ENCODE measurements at places on chromosomes 13 and 19.

DNA sequence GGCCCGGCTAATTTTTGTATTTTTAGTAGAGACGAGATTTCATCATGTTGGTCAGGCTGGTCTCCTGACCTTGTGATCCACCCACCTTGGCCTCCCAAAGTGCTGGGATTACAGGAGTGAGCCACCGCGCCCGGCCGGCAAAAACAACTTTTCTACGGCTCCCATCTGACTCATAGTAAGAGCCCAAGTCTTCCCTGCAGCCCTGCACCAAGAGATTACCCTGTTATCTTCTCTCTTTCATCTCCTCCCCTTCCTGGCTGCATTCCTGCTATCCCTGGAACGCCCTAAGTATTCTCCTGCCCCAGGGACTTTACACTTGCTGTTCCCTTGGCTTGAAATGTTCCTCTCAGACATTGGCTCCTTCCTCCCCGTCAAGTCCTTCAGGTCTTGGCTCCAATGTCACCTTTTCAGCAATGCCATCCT is 6.6 kb downstream of the AP2S1 start:
- peak; percentile 67 for DNase-seq

- no peak for DNase-seq
These were observed 2.1 kb downstream of the PPP2R1A start for GRCh38 chr19:52191951-52192350.

- no peak for DNase-seq
These were observed 41.8 kb downstream of the RNASEH2B start for GRCh38 chr13:50951366-50951765.

DNA sequence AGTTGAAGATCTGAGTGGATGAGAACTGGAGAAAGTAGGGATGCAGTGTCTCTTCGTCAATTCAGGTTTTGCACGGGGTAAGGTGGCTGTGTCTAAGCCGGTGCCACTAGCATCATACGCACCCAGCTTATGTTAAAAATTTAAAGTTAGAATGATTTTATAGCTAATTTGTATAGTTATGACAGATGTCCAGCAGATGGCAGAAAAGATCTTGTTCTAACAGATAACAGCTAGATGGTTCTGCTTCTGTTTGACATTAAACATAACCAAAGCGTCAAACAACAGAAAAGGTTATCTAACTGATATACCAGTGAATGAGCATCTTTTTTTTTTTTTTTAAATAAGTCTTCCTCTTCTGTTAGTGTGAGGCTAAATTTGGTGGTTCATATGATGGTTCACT is 18.8 kb upstream of the EDDM13 start:
- peak; percentile 53 for DNase-seq

- no peak for DNase-seq
These were observed 1.0 kb upstream of the RPS5 start for GRCh38 chr19:58385891-58386575.

DNA sequence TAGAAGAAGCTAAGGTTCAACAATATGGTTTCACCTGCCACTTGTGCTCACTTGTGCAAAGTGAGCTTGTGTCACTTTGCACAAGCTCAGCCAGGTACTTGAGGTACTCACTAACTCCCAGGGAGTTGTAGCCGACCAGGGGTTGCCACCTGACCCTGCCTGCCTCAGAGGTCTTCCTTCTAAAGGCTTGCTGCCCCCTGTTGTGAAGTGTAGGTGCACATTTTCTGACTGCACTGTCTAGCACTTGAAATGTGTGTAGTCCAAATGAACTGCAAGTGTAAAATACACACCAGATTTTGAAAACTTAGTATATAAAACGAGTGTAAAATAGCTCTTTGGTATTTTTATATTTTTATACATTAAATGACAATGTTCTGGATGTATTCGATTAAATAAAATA is 230.8 kb downstream of the DLEU7 start:
- no peak for DNase-seq

- peak; percentile 61 for DNase-seq
These were observed 4.1 kb downstream of the IL27RA start for GRCh38 chr19:14035706-14036105.

DNA sequence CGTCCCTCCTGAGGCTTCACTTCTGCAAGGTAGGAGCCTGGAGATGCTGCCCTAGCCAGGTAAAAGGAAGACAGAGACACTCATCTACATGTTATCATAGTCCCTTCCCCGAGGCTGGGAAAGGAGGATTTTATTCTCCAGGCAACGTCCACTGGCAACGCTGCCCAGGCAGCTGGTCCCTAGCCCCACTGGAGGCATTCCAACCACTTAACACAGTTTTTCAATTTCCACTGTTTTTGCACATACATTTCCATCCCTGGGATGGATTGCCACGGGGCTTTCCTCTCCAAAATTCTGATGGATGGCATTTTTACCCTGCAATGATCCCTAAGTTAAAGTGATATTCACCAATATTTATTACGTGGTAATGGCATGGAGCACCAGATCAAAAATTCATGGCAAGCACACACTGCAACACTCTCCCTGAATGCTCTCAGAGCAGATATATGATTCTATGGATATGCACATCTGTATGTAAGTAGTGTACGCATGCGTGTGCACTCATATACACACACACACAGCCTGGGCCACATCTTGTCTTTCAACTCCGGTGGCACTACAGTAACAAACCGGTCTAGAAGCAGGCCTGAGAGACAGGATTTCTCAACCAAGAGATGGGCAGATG is 322.3 kb upstream of the TSHZ3 start:
- no peak for DNase-seq

GRCh38 chr13:20824762-20825476 is 51.2 kb upstream of the EEF1AKMT1 start:
- DNase-seq = peak; percentile 81

DNA sequence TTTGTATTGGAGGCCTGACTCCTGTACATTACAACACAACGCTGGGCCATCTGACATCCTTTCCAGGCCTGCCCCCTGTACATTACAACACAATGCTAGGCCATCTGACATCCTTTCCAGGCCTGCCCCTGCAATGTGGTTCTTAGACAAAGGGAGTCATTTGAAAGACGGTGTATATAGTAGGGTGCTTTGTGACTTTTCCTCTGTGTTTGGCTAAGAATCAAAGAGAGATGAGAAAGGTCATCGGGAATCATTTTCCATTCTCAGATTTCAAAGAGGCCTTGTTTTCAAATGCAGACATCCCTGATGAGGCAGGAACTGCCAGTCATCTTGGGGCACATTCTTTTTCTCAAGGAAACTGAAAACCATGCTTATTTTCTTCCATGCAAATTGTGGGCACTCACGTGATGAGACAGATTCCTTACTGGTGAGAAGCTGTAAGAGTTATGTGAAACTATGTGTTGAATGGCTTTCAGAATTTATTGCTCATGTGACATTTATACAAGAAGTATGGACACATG is 551.6 kb downstream of the MYO16 start:
- peak; percentile 93 for DNase-seq

GRCh38 chr13:111327730-111328573 is 7.5 kb downstream of the TEX29 start:
- no peak for DNase-seq

DNA sequence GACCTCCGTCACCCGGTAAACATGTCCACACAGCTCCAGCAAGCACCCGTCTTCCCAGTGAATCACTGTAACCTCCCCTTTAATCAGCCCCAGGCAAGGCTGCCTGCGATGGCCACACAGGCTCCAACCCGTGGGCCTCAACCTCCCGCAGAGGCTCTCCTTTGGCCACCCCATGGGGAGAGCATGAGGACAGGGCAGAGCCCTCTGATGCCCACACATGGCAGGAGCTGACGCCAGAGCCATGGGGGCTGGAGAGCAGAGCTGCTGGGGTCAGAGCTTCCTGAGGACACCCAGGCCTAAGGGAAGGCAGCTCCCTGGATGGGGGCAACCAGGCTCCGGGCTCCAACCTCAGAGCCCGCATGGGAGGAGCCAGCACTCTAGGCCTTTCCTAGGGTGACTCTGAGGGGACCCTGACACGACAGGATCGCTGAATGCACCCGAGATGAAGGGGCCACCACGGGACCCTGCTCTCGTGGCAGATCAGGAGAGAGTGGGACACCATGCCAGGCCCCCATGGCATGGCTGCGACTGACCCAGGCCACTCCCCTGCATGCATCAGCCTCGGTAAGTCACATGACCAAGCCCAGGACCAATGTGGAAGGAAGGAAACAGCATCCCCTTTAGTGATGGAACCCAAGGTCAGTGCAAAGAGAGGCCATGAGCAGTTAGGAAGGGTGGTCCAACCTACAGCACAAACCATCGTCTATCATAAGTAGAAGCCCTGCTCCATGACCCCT is 9.0 kb upstream of the CEACAM5 start:
- DNase-seq = peak; percentile 14

- no peak for DNase-seq
These were observed 25.7 kb upstream of the VSTM2B start for GRCh38 chr19:29499921-29500590.

GRCh38 chr13:36131931-36132297 is 732 bp upstream of the DCLK1 start:
- DNase-seq = no peak

DNA sequence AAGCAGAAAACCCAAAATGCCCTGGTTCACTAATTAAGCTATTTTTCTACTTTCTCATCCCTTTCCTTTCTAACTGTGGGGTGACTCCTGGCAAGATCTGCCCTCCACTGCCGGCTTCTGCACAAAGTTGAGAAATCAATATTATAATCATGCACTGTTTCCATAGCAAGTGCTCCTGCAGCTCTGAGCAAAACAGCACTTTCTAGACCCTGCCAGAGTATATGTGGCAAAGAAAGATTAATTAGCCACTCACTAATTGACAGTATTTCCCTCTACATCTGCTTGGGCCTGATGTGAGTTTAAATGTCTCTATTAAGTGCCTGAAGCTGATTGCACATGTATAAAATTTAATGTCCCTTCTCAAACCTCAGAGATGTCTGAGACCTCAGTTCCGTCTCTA is 39.5 kb upstream of the FAM216B start:
- no peak for DNase-seq

- DNase-seq = no peak
These were observed 184.9 kb upstream of the MIR17HG start for GRCh38 chr13:91162589-91162988.

- DNase-seq = no peak
These were observed 125.5 kb upstream of the MCF2L start for GRCh38 chr13:112843392-112844111.

- no peak for DNase-seq
These were observed 2.2 kb downstream of the AKT2 start for GRCh38 chr19:40282920-40283319.

- peak; percentile 57 for DNase-seq
These were observed 1.2 kb downstream of the TBC1D4 start for GRCh38 chr13:75480671-75481175.

- peak; percentile 65 for DNase-seq
These were observed 29.7 kb downstream of the MLLT1 start for GRCh38 chr19:6250024-6250615.

- DNase-seq = no peak
These were observed 84.0 kb downstream of the RGCC start for GRCh38 chr13:41541142-41541938.

DNA sequence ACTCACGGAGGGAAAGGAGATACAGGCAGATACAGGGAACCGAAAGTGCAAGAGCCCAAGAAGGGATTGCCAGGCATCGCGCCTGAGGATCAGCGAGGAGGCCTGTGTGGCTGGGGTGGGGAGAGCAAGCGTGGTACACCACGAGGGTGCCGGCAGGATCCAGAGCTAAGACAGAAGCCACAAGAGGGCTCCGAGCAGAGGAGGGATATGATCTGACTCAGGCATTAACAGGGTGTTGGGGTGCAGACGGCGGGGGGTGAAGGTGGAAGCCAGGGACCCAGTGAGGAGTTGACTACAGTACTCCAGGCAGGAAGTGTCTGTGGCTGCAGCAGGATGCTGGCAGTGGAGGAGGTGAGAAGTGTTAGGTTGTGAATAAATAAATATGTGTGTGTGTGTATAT is 5.4 kb upstream of the PPP1R37 start:
- DNase-seq = no peak

DNA sequence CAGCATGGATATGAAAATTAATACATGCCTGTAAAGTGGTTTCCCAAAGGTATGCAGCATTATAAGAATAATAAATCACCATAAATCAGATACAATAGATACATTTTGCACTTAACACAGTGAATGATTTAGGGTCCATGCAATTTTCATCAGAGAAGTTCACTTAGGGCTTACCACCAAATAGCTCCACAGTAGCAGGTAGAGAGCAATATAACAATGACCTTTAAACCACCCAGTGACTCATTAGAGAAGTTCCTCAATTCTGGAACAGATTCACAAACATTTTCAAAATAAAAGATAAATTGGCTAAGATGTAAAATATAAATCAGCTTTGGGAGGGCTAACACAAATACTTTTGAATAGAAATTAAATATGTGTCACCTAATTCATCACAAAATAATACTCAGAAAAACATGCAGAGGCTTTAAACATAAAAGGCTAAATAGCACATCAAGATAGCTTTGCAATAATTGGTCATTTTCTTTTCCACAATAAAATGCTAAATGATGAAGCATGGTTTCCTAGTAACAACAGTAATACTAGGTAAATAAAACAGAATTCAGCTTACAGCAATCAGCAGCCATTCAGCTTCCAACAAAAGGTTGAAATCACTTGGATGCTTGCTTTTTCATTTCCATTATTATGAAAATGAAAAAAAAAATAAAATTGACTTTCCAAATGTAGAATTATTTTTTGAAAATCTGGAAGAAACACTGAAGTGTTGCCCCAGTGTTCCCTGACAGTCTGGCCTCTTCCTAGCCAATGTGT is 84.3 kb upstream of the NBEA start:
- DNase-seq = no peak

DNA sequence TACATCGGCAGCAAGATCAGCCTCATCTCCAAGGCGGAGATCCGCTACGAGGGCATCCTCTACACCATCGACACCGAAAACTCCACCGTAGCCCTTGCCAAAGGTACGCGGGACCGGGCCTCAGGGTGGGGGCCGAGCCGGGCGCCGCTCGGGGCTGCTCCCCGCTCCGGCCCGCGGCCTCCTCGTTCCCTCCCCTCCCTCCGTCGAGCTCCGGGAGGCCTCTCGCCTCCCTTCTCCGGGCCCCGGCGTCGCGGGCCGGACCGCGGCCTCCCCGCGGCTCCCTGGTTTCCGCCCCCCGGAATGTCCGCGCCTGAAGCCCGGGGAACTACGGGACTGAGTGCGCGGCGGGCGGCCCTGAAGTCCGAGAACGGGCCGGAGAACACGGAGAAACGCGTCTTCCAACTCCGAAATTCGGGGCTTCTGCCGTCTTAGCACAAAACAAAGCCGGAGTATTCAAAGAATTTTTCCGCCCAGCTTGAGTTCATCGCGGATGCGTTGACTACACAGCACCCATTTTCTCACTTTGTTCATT is 423 bp downstream of the LSM14A start:
- DNase-seq = no peak
